ENCODE measurements at places on chromosomes 4 and X.

DNA sequence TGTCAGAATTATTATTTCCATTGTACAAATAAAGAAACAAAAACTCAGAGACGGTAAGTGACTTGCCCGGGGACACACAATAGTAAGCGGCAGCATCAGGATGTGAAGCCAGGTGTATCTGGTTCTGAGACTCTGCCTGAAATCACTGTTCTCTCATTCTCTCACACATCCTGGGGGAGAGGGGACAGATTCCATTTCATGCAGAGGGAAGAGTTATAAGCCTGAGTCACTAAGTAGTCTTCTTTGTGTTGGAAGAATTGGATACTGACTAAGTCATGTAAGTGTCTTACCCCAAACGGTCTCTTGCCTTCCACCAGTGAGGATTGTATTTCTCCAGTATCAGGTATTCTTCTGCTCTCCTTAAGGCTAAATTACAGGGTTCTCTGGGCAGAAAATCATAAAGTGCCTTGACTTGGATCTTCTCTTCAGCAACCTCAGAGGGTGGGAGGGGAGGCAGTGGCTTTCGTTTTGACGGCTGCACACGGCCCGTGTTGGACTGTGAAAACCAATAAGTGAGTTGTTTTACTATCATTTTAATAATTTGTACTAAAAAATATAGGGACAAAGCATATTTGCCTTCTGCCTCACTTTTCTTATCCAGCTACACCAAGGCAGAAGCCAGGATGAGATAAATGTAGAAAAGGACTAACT is 21.9 kb downstream of the TXK start:
- no peak for DNase-seq

GRCh38 chrX:118038614-118039365 is 77.8 kb downstream of the KLHL13 start:
- no peak for DNase-seq

DNA sequence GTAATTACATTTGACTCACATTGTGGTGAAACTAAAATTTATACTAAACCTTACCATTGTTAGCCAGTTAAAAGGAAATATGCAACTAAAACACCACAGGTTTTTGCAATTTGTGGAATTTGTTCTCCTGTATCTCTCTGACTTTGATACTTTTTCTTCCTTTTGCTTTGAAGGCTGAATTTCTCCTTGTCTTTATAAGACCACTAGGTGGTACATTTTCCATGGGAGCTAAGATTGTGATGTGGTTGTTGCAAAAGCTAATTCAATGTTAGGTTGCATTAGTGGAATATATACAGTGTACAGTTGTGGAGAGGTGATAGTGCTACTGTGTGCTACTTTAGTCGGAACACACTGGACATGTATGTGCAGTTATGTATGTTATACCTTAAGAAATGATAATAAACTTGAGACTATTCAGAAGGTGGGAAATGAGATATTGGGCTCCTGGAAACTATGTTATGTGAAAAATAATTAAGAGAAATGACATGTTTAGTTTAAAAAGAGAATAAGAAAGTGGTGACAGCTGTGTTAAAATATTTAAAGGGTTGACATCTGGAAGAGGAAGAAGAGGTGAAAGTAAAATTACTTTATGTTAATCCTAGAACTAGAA is 70.3 kb downstream of the ARL9 start:
- no peak for DNase-seq

- no peak for DNase-seq
Observed at GRCh38 chr4:168437192-168437943, 42.9 kb downstream of the DDX60L start.

DNA sequence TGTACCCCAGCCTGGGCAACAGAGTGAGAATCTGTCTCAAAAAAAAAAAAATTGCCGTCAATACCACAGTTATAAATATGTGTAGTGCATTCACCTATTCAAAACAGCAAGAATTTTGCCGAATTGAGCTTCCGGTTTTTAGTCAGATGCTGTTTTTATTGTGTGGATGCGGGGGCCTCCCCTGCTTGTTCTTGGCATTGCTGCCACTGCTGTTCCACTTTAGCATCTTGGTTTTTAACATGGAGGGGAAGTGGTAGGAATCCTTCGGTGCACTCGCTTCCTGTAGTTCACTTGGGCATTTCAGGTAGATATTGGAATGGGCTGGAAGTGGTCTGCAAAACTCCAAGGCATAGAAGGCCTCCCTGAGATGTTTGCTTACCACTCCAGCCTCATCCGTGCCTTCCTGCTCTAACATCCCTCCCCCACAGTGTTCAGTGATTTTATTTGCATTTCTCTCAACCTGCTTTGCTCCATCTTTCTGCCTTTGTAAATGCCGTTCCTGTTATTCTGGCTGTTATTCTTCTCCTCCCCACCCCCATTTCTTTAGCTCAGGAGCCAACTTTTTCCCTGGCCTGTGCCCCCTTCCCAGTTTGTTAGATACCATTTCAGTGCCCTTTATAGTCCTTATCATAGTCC is 25.5 kb downstream of the MOB1B start:
- no peak for DNase-seq

- DNase-seq = no peak
Observed at GRCh38 chrX:30568136-30568535, 9.4 kb downstream of the TASL start.

DNA sequence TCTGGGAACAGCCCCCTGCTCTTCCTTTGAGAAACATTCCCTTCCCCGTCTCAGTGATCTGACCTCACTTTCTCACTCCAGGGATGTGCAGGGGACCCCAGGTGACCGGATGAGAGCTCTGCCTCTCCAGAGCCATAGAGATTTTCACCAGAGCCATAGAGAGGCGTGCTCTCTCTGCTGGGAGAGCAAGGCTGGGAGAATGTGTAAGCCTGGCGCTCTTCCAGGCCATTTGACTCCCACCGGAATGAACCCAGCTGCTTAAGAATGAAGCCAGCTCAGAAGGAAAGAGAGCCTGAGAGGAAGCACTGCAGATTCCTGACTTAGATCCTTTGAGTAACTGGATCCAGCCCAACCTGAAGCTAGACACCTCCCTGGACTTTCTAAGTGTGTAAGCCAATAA is 106.4 kb downstream of the DHX15 start:
- no peak for DNase-seq

GRCh38 chr4:142567199-142567598 is 278.9 kb downstream of the INPP4B start:
- DNase-seq = no peak
